ENCODE measurements at places on chromosomes 5 and 9.

DNA sequence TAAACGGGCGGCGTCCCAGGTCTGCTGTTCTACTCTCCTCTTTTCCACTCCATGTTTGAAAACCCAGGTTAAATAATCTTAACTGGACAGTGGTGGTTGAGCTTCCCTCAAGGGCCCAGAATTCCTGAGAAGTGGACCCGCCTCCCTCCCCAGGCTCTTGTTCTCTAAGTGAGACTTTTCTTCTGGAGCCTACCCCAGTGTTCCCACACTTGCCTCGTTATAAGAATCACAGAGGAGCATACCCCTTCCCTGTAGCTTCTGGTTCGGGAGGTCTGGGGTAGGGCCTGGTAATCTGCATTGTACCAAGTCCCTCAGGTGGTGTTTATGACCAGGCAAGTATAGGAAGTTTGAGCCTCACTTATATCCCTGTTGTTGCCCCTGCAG, 12.0 kb downstream of the PSD2 start:
- DNase-seq: no peak

DNA sequence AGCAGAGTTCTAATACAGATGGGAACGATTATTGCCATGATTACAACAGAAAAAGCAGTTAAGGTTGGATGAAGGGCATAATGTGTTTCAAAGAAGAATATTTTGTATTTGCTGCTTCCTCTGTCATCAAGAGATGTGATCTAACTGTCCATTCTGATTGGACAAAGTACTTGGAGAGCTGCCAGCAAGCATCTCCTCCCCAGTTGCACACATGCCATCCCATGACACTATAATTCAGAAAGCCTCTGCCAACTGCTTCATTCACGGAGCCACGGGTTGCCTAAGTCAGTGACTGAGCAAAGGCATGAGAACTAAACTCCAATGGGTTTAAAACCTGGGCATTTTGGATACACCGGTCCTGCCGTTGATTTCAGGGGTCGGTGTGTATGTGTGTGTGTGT, 253.8 kb downstream of the CRB2 start:
- DNase-seq: no peak

- DNase-seq: no peak
Observed at GRCh38 chr5:110588286-110588980, 138.0 kb downstream of the TMEM232 start.

GRCh38 chr5:10632110-10632761, 68.4 kb downstream of the ANKRD33B start:
- DNase-seq: no peak

- no peak for DNase-seq
Observed at GRCh38 chr5:93503598-93504067, 77.4 kb downstream of the NR2F1-AS1 start.

- DNase-seq: no peak
Observed at GRCh38 chr9:94128580-94128979, 44.3 kb downstream of the PTPDC1 start.

DNA sequence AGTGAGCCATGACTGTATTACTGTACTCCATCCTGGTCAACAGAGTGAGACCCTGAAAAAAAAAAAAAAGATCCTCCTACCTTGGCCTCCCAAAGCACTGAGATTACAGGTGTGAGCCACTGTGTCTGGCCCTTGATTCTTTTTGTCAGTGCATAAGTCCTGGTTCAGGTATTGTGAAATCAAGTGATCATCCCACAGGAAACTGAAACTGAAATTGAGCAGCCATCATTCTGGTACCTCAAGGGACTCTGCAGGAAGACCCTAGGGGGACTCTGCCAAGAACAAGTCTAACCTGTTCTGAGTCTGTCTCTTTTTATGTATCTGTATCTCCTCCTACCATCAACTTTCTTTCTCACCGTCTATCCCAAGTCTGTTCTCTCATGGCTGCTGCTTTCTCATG, 1.9 kb upstream of the DCAF10 start:
- DNase-seq: no peak

DNA sequence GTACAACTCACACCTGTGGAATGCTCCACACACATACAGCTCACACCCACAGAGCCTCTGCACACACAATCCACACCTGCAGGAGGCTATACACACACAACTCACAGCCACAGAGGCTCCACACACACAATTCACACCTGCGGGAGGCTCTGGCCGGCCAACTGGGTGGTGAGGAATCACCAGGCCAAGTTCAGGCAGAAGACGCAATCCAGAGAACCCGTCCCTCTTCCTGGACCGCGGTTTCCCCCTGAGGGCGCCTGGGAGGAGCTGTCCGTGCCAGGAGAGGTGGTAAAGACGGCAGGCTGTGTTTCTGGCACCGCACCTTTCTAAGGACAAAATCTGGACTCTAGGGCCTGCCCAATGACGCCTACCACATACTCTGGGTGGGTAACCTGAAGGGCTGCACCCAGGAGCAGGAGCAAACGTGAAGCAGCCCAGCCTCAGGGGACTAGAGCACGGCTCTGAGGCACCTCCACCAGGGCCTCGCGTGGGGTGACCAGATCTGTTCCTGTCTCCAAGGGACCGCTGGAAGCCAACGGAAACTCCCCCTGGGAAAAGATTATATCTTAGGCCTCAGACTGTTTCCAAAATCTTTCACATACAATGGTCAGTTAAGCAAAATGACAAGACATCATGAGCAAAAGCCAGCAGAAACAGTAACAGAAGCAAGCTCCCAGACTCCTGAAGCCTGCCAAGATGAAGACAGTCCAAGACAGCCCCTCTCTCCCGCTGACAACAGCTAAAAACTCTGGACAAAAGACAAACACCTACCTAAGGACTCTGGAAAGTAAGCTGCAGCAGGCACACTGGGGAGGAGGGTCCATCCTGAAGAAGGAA, 16.9 kb downstream of the CAMSAP1 start:
- no peak for DNase-seq

DNA sequence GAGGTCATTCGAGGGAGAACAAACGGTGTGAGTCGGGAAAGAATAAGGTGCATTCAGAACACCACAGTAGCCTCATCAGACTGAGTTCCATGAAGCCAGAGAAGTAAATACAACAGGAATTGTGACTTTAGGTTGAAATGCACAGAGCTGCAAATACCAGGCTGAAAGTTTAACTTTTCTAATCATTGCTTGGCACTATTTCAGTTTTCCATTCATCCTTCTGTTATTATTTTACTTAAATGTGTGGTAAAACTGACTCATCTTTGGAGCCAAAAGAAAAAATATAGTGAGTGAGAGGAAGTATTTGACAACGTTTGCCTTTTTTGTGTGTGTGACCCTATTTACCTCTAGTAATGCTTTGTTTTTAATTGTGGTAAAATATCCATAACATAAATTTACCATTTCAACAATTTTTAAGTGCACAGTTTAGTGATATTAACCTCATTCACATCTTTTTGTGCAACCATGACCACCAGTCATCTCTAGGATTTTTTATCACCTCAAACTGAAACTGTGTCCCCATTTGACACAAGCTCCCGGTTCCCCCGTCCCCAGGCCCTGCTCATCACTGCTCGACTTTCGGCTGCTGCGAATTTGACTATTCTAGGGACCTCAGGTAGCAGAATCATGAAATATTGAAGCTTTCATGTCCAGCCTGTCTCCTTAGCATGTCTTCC, 166.8 kb downstream of the HSD17B3 start:
- no peak for DNase-seq

- DNase-seq: no peak
Observed at GRCh38 chr5:32008746-32009145, 165.4 kb downstream of the GOLPH3 start.

- no peak for DNase-seq
Observed at GRCh38 chr5:57368010-57368409, 114.6 kb downstream of the ACTBL2 start.

GRCh38 chr5:173969167-173970049, 19.6 kb upstream of the C5orf47 start:
- DNase-seq: no peak

DNA sequence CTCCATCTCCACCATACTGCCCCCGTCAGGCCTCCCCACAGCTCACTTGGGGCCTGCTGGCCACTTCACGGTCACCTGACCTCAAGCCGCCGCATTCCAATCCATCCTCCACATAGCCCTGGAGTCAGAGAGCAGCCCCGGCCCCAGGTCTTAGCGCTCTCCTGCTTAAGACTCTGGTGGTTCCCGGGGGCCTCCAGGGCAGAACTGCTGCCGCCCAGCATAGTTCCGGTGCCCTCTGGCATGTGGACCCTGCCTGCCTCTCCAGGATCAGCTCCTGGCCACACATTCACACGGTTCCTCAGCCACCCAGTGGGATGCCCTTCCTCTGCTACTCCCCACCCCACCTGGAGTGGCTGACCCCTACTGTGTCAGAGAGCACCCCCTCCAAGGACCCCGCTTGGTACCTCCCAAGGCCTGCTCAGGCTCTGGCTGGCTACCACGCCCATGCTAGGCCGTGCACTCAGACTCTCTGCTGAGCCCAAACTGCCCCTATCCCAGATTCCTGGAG, 8.7 kb downstream of the PHYKPL start:
- no peak for DNase-seq

DNA sequence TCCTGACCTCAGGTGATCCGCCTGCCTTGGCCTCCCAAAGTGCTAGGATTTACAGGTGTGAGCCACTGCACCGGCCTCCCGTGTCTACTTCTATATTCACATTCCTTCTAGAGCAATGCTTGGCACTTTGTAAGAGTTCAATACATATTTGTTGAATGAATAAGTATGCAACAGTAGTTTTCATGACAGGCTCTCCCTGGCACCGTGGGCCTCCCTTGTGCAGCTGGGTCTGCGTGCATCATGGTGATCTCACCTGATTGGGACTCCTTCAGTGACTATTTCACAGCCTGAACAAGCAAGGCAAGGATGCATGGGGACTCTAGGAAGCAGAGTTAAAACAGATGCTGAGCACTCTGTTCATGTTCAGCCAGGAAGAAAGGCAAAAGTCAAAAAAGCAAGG, 6.8 kb upstream of the ZBTB34 start:
- DNase-seq: no peak

- no peak for DNase-seq
Observed at GRCh38 chr5:103546858-103547257, 15.7 kb downstream of the NUDT12 start.

- no peak for DNase-seq
Observed at GRCh38 chr5:157072508-157072907, 13.6 kb upstream of the HAVCR1 start.

DNA sequence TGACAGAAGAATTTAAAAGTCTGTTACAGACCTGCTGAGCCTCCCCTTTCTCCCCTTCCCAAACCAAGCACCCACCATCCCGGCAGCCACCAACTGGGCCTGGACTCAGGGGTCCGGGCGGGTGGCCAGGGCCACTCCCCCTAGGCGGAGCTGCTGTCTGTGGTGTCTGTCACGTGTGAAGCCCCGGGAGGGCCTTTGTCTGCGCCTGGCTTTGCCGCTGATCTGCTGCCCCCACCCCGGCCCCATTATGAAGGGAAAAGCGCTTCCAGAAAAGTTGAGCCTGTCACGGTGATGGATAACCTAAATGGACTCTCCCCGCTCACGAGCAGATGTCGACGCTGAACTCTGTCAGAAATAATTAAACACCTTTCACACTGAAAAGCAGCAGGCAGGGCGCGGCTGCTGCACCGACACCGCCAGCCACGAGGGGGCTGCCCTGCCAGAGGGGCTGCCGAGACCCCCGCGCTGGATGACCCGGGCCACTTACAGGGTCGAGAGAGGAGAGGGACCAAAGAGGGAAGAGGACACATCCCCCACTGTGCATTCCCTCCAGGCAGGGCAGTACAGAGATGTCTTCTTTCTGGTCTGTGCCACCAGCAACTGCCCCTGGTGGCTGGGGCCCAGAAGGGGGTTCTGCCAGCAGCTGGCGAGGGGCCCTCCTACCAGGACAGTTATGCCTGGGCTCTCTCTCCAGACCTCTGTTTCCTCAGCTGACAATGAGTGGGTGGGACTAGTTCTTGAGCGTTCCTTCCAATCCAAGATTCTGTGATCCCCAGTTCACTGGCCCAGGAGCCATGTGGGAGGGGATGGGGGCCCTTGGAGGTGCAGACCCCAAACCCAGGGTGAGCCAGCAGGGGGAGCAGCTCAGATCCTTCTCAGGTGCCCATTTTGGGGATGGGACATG, 36.0 kb upstream of the BARHL1 start:
- DNase-seq: no peak

DNA sequence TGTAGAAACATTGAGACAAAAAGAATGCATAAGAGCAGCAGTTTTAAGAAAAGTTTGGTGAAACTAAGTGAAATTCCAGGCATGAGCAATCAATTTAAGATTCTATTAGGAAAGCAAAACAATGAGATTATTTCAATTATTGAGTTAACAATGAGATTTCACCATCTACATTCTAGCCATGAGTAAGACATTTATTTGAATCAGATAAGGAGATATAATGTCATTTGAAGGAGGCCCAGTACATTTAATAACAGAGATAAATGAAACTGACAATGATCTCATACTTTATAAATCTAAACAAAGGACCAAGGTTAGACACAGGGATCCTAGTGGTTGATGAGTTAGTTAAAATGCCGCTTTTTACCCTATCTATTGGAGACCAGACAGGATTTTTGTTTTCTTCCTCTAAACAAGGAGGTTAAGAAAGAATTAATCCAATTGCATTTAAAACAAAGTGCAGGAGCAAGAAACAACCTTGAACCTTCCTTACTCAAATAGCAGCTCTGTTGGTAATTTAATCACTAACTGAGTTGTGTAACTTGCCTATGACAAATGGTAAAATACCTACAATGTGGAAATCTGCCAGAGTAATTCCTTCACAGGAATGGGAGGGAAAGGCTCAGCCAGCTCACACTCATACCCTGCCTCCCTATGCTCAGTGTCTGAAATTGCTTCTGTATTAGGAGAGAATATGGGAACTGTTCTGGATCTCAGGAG, 103.5 kb upstream of the NR3C1 start:
- no peak for DNase-seq

DNA sequence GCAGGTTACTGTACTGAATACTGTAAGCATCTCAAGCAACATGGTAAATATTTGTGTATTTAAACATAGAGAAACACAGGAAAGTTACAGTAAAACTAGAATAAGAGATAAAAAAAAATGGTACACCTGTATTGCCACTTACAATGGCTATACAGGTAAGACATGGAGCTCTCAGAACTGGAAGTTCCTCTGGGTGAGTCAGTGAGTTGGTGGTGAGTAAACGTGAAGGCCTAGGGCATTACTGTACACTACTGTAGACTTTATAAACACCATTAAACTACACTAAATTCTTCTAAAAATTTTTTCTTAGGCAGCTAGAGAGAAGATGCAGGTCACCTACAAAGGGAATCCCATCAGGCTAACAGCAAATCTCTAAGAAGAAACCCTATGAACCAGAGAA, 872.9 kb downstream of the TAF11L14 start:
- no peak for DNase-seq

GRCh38 chr9:101126556-101126955, 98.0 kb downstream of the PLPPR1 start:
- no peak for DNase-seq

GRCh38 chr9:112860451-112860850, 30.2 kb downstream of the SLC46A2 start:
- no peak for DNase-seq

DNA sequence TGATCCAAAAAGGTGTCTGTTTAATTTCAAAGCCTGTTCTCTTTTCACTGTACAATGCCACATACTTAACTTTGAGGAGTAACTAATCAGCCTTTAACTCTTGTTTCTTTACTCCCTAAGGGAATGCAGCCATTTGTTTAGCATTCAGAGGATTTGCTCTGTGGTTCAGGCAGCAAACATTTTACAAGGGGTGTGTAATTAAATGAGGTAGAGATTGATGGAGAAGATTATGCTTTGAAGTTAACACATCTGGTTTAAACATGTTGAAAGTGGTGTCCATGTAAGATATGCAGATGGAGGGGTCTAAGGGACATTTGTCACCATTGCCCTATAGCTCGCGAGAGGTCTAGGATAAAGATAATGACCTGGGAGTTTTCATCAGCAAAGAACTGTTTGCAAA, 41.9 kb downstream of the TMEM215 start:
- no peak for DNase-seq
